Renal cortical epithelial cell (primary cell): ENCODE measurements at places on chromosomes 3 and 15. TPM values are rescaled to one million over a fixed set of nuclear protein-coding genes. Genes with fewer than 3 reads are reported as not detected.

Gene CCR1
- total RNA-seq, result 0.15 TPM in 1 of 2 replicates, not detected in the other

Gene KLF15
- under 0.01 and 0.50 TPM in 2 replicates for total RNA-seq

Gene C3orf49
- total RNA-seq, result not detected in 2 replicates

Gene KLHL40
- not detected in 2 replicates for total RNA-seq

Gene SAMMSON
- not detected in 2 replicates for total RNA-seq

Gene TNFAIP8L3
- total RNA-seq, result 0.35 and 0.40 TPM in 2 replicates

Gene ITIH1
- total RNA-seq, result not detected in 2 replicates

Gene KCNAB1
- total RNA-seq, result under 0.01 TPM in 1 of 2 replicates, not detected in the other

Gene DGKG
- total RNA-seq, result 0.15 and 6.8 TPM in 2 replicates

Gene DPH3
- 24.7 and 37.5 TPM in 2 replicates for total RNA-seq

Gene CLDN16
- total RNA-seq, result 30.2 and 41.8 TPM in 2 replicates

Gene EEF1AKMT4
- 4.3 and 4.7 TPM in 2 replicates for total RNA-seq

Gene TMEM45A
- 11.3 and 33.5 TPM in 2 replicates for total RNA-seq

Gene PLSCR5
- not detected in 2 replicates for total RNA-seq

Gene CCDC9B
- total RNA-seq, result 59.2 and 165 TPM in 2 replicates

Gene HRG
- total RNA-seq, result 0.15 TPM in 1 of 2 replicates, not detected in the other

GRCh38 chr3:120160050-120160449 is 65.8 kb upstream of the GSK3B start:
- peak; percentile 99 for DNase-seq

GRCh38 chr3:191253089-191253799 is 54.2 kb downstream of the OSTN start:
- no peak for DNase-seq

DNA sequence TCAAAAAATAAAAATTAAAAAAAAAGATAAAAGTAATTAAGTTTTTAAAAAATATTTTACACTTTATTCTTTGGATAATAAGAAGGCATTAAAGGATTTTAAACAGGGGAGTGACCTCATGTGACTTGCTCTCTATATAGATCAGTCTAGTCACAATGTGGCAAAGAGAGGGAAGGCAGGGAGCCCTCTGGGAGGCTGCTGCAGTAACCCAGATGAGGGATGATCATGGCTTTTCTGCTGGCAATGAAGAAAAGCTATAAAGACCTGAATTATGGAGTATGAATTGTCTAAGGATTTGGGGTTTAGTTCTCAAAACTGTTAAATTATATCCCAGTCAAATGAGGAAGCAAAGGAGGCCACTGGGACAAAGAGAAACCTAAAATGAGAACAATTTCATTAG is 58.1 kb downstream of the SUMF1 start:
- no peak for DNase-seq

DNA sequence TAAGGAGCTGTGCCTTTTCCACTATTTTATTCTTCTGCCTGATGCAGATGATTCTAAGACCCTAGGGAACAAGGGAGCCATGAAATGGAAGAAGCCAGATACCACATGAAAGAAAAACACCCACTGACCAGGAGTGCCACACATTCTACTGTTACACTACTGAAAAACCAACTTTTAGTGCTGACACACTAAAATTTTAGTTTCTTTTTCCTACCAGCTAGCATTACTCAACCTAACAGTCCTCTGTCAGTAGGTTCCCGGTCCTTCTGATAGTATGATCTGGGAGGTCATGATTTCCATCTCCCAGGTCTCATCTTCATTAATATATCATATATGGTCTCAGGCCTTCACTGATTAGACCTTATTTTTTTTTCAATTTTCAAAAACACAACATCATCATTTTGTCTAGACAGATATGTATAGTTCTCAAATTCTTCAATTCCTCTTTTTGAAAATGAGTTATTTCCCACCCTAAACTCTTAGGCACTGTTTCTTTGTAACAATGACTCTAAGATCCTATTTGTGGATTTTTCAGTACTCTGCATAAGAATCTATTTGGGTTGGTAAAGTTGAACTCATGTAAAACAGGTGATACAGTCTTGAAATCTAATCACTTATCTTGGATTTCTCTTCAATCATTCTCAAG is 321.8 kb downstream of the CTNNB1 start:
- no peak for DNase-seq

GRCh38 chr3:17535274-17535673 is 207.2 kb downstream of the TBC1D5 start:
- DNase-seq, result no peak

DNA sequence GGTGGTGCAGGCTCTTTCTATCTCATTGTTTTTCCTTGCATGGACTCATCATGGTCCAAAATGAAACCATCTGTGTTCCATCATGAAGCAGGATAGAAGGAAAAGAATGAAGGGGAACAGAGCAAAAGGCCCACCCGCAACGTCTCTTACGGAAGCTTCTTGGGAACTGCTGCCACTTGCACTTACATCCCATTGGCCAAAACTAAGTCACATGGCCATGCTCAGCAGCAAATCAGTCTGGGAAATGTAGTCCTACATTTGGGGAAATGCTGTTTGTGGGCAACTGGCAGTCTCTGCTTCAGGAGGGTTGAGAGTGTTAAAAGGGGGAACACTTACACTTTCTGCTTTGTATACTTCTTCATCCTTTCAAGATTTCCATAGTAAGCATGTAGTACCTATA is 191.6 kb downstream of the SV2B start:
- no peak for DNase-seq

DNA sequence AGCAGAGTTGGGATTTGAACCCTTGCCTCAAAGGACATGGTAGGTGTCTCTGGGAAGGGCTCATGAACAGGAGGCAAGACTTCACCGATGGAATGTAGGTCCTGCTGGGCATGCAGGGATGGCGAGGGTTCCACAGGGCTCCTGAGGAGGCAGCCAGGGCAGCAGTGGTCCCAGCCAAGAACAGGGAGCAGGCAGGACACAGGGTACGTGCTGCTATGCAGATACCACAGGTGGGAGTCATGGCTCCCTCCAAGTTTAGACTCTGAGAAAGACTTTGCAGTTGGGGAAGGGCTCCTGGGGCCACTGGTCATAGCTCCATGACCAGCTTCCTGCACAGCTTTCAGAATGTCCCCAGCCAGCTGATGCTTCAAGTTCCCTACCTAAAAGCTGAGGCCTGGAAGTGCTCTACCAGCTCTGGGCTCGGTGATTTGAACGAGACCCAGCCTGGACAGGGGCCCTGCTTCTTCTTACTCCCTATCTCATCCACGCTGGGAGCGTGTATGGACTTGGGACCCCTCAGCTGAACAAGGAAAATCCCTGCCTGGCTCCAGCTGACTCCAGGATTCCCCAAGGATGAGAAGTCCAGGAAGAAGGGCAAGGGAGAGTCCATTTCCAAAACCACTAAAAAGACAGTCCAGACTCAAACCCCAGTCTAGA is 747 bp downstream of the MYL3 start:
- no peak for DNase-seq

DNA sequence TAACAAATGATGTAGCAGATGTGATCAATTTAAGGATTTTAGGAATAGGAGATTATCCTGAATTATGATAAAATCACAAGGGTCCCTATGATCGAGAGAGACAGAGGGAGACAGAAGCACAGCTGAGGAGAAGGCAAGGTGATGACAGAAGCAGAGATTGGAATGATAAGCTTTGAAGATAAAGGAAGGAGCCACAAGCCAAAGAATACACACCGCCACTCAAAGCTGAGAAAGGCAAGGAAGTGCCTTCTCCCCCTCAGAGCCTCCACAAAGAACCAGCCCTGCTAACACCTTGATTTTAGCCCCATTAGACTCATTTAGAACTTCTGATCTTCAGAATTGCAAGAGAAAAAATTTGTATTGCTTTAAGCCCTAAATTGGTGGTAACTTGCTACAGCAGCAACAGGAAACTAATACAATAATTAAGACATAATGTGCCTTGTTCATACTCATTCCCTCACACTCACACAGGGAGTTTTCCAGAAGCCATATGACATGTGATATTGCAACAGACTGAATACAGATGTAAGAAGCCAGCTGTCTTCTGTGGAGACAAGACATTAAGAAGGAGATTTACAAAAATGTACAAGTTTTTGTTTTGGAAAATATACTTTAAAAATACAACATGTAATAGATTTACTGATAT is 38.2 kb downstream of the TRANK1 start:
- DNase-seq, result peak; percentile 16

DNA sequence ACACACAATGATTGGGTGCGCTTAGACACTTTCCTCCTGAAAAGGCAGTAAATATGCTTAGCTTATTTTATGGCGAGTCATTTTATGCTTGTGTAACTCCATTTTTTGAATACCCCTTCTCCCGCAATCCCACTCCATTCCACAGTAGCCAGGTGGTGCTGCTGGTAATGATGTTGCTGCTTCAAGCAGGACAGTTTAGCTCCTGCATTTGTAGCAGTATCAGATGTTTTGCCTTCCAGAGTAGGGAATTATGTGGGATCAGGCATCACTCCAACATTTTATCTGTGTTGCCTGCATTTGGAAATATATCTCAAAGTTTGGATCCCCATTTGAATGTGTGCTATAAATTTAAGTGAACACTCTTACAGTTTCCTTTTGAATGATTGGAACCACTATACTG is 302.1 kb upstream of the SGO1 start:
- DNase-seq, result no peak

GRCh38 chr15:87661454-87662355 is 594.8 kb downstream of the NTRK3 start:
- peak; percentile 20 for DNase-seq

DNA sequence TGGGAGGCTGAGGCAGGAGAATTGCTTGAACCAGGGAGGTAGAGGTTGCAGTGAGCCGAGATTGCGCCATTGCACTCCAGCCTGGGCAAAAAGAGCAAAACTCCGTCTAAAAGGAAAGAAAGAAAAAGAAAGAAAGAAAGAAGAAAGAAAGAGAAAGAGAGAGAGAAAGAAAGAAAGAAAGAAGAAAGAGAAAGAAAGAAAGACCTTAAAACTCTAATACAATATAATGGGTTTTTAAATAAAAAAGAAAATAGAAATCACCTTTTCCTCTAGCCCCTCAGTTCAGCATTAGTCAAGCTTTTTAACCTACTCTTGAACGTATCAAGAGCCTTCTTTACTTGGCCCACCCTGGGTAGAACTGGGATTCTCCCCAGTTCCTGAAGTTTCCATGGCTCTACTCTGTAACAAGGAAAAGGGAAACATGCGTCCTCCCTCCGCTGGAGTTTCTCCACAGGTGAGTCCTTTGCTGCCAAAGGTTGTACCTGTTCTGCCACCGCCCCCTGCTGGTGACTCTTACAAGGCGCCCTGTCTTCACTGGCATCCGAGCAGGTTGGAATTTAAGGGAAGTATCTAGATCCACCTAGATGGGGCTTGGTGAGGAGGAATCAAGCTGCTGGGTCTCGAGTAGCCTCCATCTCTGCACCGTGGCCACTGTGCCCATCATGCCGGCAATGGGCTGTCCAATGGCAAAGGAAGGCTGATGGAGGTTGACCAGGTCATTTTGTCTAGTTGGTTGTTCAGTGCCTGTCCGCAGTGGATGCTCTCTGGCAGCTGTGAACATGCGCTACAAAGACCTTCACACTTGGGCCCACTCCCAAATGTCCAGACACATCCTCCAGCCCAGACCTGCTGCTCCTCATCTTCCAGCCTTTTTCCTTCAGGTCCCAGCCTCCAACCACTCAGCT is 20.6 kb upstream of the EPHB3 start:
- DNase-seq, result peak; percentile 48

DNA sequence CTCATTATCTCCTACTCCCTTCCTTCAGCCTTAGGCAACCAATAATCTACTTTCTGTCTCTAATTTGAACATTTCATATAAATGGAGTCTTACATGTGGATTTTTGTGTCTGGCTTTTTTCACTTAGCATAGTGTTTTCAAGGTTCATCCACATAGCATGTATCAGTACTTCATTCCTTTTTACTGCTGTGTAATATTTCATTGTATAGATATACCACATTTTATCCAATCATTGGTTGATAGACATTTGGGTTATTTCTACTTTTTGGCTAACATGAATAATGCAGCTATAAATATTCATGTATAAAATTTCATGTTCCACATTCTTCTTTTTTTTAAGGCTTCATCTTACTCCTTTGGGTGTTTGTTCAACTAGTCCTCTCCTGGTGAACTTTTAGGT is 20.2 kb downstream of the DBR1 start:
- DNase-seq, result no peak

DNA sequence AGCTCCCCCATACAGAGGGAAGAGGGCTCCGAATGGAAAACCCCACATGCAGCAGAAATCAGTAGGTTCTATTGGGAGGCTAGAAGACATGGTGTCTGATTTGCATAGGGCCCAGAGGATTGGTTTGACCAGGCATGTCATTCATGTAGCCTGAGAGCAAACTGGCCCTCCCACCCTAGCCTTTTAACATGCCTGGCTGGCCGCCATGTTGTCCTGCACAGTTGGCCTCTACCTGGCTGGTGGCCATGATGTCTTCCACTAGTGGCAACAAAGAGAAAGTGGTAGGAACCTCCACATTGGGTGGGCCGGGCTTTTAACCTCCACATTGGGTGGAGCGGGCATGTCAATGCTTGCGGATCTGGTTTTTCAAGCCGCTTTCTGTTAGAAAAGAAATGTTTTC is 312.1 kb downstream of the TAFA4 start:
- no peak for DNase-seq

- no peak for DNase-seq
These were observed 25.7 kb downstream of the DCLK3 start for GRCh38 chr3:36738702-36739101.

GRCh38 chr3:147421184-147421912 is 12.2 kb downstream of the ZIC1 start:
- DNase-seq, result no peak

DNA sequence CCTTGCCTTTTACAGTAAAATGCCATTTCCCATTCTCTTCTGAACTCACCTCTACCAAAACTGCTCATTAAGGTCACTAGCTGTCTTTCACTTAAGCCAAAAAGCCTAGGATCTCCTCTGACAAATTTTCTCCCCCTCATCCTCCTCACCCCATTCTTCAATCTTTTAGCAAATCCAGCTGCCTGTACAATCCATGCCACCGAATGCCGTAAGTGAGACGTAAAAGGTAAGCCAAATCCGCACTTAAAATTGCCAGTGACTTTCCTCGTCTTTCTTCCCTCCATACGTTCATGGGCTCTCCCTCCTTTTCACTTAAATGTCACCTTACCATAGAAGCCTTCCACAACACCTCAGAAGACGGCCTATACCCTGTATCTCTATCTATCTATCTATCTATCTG is 13.8 kb downstream of the PSMD6 start:
- DNase-seq, result no peak

GRCh38 chr15:63999177-63999576 is 47.1 kb downstream of the DAPK2 start:
- no peak for DNase-seq

DNA sequence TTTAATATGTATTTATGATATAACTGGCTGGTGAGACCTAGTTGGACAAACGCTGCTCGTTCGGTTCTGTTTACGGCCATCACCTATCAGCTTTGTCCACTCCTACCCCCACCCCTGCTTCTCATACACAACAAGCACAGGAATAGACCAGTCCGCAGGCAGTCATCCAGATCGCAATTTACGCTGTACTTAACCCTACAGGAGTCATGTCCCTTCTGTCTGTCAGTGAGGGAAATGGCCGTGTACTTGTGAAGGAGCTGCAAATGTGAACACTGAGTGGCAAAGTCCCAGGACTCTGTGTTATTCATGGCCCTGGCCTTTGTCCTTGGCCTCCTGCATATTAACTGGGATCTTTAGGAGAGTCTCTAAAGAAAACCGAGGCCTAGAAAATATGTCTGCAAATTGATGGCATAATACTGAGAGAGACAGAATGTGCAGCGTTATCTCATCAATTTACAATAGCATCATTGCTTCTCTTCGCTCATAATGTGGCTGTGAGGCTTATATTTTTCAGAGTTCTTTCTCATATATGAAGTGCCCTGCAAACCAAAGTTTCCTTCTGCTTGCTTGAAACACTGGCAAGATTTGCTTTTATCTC is 7.2 kb upstream of the ABHD10 start:
- DNase-seq, result peak; percentile 76
